Right renal pelvis (tissue), 4 donors: ENCODE measurements at places on chromosomes 4 and X.
A peak's percentile ranks its signal among the peaks of the same experiment; 100 is the strongest.

GRCh38 chr4:120066517-120067340 lies at the start of gene MAD2L1:
Gene MAD2L1, minus strand, starts transcription at chr4:120066848. Its CDS starts 114 bp downstream, at chr4:120066734.
- peak; percentile 97 for DNase-seq

- DNase-seq, result no peak
Measured at GRCh38 chr4:33149658-33150524, 2429.7 kb downstream of the PCDH7 start.

DNA sequence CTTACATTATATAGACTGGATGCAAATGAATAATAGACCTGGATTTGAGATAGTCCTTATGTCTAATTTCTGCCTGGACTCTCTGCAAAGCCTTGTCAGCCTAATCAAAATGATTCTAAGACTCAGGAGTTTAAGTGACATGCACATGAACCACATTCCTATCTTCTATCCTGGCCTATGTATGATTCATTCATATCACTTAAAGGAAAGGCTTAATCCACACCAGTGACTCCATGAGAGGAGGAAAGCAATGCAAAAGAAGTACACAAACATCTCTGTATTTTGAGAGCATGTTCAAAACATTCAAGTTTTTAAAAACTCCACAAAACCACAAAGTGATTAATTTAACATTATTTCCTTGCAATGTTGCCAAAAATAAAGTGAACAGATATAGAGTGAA lies 14.6 kb downstream of the AMOT start:
- no peak for DNase-seq

DNA sequence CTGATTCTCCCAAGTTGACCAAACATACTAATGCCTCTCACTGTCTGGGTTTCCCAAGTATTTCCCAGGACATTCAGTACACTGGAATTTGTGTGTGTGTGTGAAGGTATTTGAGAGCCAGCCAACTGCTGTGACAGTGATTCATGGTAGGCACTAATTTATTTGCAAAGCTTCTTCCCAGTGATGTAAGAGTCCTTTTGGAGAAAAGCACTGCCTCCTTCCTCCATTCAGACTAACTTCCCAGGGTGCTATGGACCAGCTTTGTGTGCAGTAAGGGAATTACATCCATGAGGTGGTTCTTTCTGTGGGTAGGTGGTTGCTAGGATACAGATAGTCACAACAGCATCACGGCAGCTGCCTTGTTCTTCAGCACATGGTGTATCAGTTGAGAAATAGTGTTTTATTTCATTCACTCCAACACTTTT lies 8.7 kb downstream of the EGF start:
- DNase-seq, result no peak

DNA sequence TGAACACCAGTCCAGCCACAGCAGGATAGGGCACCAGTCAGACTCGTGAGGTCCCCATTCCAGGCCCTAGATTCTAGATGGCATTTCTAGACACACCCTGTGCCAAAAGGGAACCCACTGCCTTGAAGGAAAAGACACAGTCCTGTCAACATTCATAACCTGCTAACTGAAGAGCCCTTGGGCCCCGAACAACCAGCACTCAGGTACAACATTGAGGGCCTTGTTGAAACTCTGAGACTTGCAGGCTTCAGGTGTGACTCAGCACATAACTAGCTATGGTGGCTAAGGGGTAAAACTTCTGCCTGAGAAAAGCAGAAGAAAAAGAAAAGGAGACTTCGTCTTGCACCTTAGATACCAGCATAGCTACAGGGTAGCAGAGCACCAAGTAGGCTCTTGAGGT lies 252.9 kb upstream of the GRID2 start:
- no peak for DNase-seq
